ENCODE measurements at places on chromosomes 5 and 9.

GRCh38 chr9:18106006-18106560 lies 367.9 kb upstream of the ADAMTSL1 start:
- no peak overlapping the region for H3K4me3 ChIP-seq
- no peak for DNase-seq
- H3K27ac ChIP-seq, result no peak overlapping the region
- H3K36me3 ChIP-seq, result no peaks in the 10 kb centered on the region
- peaks cover 20% of the 10 kb centered on the region for H3K4me1 ChIP-seq

- H3K4me3 ChIP-seq, result no peak overlapping the region
- H3K27ac ChIP-seq, result no peak overlapping the region
- DNase-seq, result no peak
- peaks cover 4% of the 10 kb centered on the region for H3K36me3 ChIP-seq
- H3K27me3 ChIP-seq, result peaks cover 22% of the 10 kb centered on the region
- no peaks in the 10 kb centered on the region for H3K4me1 ChIP-seq
Observed at GRCh38 chr5:2916076-2916682, 164.7 kb upstream of the IRX2 start.

DNA sequence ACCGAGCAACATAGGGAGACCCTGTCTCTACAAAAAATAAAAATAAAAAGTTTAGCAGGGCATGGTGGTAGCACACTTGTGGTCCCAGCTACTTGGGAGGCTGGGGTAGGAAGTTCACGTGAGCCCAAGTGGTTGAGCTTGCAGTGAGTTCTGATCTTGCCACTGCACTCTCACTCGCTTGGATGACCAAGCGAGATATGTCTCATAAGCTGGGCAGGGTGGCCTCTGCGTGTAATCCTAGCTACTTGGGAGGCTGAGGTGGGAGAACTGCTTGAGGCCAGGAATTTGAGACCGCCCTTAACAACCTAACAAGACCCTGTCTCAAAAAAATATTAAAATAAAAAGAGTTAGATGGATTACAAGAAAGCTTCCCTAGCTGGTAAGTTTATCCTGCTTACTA lies 32.5 kb downstream of the RASA1 start:
- no peak for DNase-seq
- no peak overlapping the region for H3K4me3 ChIP-seq
- peaks cover 11% of the 10 kb centered on the region for H3K4me1 ChIP-seq
- peaks cover 10% of the 10 kb centered on the region for H3K36me3 ChIP-seq
- H3K27me3 ChIP-seq, result no peaks in the 10 kb centered on the region

- H3K27me3 ChIP-seq, result peaks cover 3% of the 10 kb centered on the region
- H3K27ac ChIP-seq, result peak overlapping the region; percentile 39
- H3K36me3 ChIP-seq, result peaks cover 5% of the 10 kb centered on the region
- no peak for DNase-seq
- H3K4me1 ChIP-seq, result peaks cover 35% of the 10 kb centered on the region
- no peak overlapping the region for H3K4me3 ChIP-seq
Observed at GRCh38 chr9:96056226-96056625, 180.7 kb downstream of the ERCC6L2 start.

GRCh38 chr5:17879276-17879675 lies 245.0 kb downstream of the TAF11L14 start:
- no peak for DNase-seq
- no peak overlapping the region for H3K27ac ChIP-seq
- no peaks in the 10 kb centered on the region for H3K36me3 ChIP-seq
- H3K4me3 ChIP-seq, result no peak overlapping the region

Measured in type B pancreatic cell (in vitro differentiated cells).